ENCODE measurements at places on chromosomes 16 and 17.

DNA sequence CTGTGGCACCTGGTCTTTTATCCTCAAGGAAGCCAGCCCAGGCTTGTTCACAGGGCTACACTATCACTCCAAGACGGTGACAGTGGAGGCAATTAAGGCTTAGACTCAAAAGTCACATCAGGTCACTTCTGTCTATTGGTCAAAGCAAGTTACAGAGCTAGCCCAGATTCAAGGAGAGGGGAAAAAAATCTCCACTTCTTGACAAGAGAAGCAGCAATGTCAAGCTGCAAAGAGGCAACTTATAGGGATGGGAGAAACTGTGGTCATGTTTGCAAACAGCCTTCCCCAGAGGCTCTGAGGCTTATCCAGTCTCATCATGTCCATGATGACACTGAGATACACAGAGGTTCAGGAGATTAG lies 31.6 kb downstream of the SERPINF1 start:
- DNase-seq: no peak

GRCh38 chr16:17951378-17951777 lies 385.2 kb downstream of the NPIPA8 start:
- no peak for DNase-seq

DNA sequence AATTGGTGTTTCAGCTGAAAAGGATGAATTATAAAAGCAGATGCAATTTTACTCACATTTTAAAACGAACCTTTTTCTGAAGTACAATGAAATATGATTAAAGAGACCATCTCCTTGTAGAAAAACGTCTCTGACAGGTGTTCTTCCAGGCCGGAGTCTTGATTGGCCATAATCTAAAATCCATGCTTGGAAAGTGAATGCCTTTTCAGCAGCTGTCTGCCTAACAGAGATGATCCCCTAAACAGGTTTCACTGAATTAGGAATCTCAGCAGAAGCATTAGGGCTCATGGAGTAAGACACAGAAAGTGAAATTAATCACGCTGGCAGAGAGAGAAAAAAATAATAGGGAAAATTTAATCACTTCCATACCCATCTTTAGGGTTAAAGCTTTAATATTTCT lies 39.3 kb upstream of the IRX5 start:
- no peak for DNase-seq

DNA sequence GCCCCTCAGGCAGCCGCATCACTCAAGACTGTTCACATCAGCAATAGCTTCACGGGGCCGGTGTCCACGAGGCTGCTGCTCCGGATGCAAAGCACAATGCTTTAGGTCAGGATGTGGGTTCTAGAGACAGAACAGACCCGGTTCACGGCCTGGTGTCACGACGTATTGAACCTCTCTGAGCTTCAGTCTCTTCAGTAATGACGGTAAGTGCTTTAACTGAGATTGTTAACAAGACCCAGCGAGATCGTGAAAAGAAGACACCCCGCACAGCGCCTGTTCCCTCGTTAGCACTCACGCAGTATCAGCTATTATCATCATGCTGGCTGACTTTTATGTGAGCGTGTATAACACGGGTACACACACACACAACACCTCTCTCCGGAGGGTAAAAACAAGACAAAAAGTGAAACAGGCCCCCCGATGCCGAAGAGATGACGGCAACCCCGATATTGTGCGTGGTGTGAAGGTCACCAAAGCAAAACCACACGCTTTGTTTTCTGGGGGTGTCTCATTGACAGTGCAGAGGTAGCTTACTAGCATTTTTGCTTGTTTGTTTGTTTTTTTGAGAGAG lies 21.4 kb upstream of the ABR start:
- peak; percentile 55 for DNase-seq

- no peak for DNase-seq
Observed at GRCh38 chr16:71250461-71251235, 20.1 kb upstream of the HYDIN start.

- peak; percentile 17 for DNase-seq
Observed at GRCh38 chr16:56932721-56933619, 1.0 kb downstream of the HERPUD1 start.

GRCh38 chr16:48182979-48183537 lies 27.3 kb upstream of the ABCC12 start:
- DNase-seq: no peak

- DNase-seq: no peak
Observed at GRCh38 chr16:50613281-50613963, 65.2 kb downstream of the NKD1 start.

DNA sequence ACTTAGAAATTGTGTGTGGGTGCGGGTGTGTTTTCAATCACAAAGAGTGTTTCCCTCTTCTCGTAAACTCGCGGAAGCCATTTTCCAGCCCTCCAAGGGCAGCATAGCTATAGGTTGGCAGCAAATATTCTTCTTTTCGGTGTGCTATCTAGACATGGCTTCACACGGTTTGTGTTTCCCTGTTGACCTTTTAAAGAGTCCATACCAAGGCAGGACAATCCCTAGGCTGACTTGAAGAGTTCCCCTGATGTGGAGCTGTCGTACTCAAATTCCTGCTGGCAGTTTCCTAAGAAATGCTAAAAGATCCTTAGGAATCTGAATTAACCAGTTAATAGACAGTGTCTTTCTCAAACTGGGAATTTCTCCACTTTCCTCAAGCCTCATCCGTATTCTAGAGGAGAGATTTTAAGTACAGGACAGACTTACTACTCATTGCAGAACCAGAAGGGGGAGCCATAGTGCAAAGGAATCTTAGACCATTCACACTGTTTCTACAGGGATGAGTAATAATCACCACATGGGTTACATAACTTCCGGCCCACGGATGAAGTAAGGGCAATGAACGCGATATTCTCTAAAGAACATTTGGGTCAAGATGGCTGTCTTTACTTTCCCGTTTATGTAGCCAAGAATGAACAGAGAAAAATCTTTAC lies 288.6 kb upstream of the ELAC2 start:
- DNase-seq: no peak

DNA sequence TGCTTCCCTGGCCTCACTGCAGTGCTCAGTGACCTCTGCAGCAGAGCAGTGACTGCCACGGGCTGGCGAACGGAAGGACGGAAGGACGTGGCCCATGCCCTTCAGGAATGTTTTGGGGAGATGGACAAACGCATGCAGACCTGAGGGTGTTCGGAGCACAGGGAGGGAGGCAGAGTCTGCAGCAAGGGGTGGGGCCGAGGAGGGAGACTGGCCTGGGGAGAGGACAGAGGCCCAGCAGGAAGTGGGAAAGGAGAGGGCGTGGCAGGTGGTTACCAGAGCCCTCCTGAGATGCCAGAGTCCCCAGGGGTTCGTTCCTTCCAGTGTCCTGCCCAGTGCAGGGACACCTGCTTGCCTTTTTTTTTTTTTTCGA lies 21.9 kb downstream of the ADORA2B start:
- DNase-seq: no peak

DNA sequence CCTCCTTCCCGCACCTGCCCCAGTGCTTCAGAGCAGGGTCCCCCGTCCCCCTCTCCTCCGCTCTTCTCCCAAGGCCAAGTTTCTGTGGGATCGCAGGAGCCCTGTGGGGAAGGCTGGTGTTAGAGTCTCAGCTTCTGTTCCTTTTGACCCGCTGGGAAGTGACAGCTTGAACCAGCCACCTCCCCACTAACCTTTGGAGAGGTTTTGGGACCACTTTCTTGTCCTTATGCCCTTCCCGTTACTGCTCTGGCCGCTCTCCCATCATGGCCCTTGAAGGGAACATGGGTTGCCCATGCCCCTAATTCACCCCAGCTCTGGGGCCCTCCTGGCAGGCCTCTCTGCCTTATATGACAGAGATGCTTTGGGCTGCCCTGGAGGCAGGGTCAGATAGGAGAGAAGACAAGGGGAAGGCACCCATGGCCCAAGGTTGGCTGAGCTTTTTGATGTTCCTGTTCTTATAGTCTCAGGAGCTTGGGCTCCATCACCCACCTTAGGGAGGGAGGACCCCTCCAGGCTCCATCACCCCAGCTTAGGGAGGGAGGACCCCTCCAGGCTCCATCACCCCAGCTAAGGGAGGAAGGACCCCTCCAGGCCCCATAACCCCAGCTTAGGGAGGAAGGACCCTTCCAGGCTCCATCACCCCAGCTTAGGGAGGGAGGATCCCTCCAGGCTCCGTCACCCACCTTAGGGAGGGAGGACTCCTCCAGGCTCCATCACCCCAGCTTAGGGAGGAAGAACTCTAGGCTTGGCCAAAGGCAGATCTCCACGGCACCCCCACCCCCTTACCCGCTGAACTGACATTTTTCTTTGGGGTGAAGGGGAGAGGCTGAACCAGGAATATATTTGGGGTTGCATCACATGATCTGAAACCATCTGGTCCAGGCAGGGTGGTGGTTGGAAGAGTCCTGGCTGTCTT lies 45.0 kb downstream of the NT5M start:
- DNase-seq: no peak

DNA sequence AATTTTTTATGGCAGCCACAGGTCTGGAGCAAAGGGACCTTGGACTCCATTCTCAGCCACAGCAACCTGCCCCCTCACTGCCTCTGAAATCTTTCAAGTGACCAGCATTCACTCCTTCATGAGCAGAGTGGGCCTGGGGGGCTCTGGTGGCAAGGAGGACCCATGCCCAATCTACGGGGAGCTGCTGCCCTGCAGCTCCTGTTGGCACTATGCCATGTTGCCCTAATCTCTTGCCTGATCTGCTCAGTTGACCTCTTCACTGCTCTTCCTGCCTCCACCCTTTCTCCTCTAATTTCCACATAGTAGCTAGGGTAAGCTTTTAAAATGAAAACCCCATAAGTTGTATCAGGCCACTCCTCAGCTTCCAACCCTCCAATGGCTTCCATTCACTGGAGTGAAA lies 2.9 kb upstream of the PRKCB start:
- no peak for DNase-seq

DNA sequence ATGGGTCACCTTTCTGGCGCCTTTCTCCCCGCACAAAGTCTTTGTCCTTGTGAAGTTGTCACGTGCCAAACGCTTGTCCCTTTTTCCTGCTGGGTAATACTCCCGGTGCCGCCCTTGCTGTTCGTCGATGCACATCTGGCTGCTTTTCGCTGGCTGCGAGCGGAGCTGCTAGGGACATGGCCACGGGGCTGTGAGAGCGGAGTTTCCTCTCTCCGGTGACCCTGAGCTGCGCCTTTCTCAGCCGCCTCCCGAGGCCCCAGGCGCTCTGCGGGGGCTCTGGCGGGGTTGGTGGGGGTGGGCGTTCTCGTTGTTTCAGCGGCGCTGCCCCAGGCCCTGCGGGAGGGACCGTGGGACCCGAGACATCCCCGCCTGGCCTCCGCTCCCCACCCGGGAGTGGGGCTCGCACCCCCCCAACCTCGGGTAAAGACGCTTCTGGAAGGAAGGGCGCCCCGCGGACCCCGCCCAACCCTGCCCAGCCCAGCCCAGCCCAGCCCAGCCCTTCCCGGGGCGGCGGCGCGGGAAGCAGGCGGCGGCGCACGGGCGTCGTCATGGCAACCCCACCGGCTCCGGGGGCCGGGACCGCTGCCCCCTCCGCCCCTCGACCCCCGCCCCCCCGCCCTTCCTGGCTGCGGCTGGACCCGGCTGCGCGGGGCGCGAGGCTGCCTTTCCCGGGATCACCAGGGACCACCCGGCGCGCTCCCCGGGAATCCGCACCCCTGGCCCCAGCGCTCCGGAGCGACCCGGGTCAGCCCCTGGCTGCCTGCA lies 12.3 kb downstream of the CHMP6 start:
- DNase-seq: no peak

DNA sequence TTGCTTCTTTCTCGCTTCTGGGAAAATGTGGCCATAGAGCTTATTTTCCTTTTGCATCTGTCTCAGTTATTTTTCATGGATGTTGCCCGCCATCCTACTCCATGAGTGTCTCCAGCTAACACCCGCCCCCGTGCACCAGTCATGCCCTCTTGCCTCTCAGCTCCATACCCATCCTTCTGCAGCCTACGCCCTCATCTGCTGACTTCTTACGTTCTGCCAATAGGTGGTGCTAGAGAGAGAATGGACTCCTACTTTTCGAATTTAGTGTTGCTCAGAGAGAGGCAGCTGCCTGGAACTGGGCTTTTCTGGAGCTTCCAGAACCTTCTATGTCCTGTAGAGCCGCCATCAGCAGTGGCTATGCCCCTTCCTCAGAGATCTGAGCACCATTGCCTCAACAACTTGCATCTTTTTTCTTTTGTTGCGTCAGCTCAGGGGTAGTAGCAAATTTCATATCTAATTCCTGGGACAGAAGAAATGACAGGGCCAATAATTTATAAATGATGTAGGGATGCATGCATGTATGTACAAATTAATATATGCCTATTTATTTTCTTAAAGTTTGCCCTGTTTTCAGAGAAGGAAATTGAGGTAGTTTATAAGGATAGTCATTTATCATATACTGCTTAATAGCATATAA lies 119.7 kb upstream of the MYOCD start:
- DNase-seq: no peak

DNA sequence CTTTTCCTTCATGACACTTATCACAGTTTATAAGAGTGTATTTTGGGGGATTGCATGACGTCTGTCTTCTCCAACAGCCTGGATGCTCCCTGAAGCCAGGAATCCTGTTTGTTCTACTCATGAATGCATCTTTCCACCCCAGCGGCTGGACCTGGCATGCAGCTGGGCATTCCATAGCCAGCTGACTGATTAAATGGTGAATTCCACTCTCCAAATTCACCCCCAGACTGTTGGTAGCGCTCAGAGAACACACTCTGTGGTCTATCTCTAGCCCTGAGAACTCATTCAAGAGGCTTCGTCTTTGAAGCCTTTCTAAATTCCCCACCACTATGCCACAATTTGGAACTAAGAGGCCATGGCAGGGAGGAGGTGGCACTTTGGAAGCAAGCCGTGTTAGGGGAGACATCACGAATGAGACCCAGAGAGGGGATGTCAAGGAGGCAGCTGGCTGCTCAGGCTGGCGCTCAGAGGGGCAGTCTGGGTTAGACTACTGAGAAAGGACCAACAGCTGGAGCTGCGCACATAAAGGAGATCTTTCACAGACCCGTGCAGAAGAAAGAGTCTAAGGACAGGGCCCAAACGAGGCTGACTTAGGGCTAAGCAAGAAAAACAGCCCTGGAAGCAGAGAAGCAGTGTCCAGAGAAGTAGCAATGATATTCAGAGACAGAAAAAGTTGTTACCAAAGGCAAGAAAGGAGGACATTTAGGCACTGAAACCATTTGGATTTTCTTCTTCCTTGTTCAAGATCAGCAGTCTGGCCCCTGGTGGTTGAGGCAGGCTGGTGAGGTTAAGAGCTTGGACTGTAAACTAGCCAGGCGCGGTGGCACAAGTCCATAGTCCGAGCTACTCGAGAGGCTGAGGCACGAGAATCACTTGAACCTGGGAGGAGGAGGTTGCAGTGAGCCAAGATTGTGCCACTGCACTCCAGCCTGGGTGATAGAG lies 42.4 kb upstream of the ZNF629 start:
- no peak for DNase-seq

Measured in T-cell (primary cell).